Activated T-helper 9 cell treated with anti-CD3 and anti-CD28 coated beads, Interleukin-2, amount 50 U/mL, for 16 hours (primary cell): ENCODE measurements at places on chromosomes 3 and 15.

DNA sequence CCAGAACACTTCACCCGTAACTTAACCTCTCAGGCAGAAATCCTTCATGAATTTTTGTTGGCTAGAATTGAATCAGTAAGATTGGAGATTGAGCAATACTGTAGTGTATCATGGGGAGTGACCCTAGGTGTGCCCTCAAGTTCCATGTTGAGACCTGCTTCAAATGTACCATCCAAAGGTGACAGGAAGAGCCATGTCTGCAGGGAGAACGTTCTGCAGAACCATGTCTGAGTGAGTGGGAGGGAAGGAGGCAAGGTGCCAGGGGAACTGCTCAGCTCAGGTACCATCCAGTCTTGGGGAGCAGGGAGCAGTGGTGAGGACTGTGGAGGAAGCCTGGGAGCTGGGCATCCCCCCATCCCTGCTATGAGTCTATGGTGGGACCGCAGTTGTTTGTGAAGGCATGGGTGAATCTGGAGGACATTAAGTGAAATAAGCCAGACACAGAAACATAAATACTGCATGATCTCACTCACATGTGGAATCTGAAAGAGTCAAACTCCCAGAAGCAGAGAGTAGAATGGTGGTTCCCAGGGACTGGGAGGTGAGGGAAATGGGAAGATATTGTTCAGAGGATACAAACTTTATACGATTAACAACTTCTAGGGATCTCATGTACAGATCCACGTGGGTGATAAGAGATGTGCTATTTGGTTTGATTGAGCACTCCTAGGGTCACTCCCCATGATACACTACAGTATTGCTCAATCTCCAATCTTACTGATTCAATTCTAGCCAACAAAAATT is 23.3 kb downstream of the CFAP161 start:
- DNase-seq, result no peak

DNA sequence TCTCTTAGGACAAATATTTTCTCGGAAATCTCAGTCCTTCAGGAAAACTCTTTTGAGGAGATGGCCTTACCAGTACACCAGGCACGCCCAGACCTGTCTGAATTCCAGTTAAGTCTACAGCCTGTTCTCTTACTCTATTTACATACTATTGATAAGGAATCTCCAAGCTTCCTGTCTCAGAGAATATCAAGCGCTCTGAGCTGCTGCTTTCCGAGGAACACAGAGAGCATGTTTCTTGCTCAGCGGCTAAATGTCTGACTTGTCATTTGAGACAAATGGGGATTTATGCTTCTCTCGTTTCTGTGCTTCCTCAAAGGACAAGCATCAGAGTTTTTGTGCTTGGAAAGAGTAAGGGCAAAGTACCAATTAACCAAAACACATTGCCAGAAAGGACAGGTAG is 112.4 kb upstream of the CCDC54 start:
- DNase-seq, result no peak

DNA sequence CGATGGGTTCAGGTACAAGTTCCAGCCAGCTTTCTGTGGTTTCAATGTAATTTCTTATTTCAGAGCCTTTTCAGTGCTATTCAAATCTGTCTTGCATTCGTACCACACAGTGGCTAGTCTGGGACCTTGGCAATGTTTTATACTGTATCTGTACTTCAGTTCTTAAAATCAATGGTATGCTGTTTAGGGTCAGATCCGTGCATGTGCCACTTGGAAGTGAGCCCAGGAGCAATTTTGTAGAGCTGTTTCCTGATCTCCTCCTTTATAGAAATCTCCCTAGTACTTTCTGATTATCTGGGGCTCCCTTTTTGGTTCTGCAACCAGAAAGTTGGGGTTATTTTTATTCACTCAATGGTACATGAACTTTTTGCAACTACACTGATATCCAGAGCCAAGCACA is 59.5 kb upstream of the NDUFB4 start:
- no peak for DNase-seq

GRCh38 chr3:2023959-2024358 is 74.7 kb upstream of the CNTN4 start:
- no peak for DNase-seq

DNA sequence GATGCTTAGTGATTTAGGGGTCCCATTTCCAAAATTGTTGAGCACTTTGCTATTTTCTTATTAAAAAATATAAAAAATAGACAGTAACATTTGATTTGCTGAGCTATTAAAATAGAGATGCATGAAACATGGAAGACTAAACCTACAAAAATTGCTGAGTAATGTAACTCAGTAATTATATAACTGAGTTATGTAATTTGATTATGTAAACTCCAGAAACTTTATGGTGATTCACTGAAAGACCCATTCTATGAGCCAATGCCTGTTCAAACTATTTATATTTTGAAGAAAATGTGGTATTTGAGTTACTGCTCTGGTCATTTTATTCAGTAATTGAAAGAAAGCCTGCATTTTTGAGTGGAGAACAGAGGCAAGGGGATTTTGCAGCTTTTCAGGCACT is 1221.5 kb upstream of the ALCAM start:
- DNase-seq, result no peak

DNA sequence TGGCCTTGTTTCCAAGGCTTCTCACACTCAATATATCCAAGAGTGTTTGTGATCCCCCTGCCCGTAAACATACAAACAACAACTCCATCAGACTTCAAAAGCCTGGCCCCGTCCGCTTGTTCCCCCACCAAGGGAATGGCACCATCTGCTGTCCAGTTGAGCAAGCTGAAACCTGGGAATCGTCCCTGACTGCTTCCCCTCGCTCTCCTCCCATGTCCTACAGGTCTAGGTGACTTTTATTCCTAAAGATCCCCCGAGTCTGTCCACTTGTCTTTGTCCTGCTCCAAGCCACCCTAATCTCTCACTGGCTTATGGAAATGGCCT is 27.9 kb upstream of the FAM174B start:
- DNase-seq, result no peak

GRCh38 chr3:39186692-39187151 is 5.7 kb downstream of the XIRP1 start:
- DNase-seq, result no peak

DNA sequence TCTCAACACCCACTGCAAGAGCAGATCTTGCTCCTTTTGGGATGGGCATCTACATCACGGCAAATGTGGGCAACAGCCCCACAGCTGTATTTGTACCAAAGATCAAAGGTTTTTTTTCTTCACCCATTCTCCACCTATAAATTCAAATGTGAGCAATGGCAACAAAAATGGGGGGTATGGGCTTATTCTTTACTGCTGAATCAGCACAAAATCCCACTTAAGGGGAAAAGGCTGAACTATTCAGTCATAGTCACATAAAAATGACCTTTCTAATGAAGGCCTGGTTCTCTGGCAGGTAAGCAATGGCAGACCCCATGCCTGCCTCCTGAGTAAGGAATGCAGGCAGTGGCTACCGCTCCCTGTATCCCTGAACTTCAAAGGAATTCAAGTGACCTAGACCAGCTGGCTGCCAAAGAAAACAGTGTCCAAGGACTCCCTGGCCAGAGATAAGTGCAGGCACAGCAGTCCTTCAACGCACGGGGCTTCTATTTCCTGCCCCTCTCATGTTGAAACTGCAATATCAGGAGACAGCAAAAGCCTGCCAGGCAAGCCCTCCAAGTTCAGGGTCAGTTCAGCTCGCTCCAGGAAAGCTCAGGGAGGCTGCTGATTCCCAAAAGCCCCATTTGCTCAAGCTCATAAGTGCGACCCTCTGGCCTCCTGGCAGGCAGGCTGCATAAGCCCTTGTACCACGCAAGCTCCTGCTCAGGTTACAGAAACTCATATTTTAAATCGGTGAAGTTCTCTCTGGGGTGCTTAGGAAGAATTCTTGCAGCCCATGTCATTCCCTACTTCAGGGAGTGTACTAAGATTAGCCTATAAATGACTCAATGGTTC is 134.1 kb downstream of the PDZRN3 start:
- no peak for DNase-seq

DNA sequence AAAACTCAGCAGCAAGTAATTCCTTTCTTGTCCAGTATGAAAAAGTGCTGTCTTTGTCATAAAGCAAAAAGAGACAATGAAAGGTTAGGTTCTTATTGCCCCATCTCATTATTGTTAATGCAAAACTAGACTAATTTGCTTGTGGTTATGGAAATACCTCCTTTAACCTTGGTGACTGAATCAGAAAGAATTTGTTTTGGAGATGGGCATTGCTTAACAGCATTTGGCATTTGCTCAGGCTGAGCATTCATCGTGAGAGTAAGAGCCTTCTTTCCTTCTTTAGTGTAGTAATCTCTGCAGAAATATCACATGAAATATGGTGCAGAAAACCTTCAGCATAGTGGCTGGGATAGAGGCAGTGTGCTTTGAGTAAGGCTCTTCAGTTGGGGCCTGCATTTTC is 103.1 kb downstream of the CNTN6 start:
- DNase-seq, result no peak
